ENCODE measurements at places on chromosomes 5 and 9.

DNA sequence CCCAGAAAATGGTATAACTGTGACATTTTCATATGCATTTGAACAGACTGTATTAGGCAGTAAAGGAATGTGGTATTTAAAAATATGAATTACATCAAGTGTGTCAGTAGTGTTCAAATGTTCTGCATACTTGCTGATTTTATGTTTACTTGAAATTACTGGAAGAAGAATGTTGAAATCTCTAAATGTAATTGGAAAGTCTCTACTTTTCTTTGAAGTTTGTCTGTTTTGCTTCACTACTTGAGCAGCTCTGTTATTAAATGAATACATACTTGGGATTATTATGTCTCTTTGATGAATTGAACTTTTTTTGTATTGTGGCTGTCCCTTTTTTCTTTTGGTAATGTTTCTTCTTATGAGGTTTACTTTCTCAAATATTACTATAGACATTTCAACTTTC, 205.6 kb downstream of the TAF11L14 start:
- DNase-seq = no peak

- DNase-seq = no peak
Measured at GRCh38 chr5:178372142-178372571, 139.6 kb upstream of the PHYKPL start.

DNA sequence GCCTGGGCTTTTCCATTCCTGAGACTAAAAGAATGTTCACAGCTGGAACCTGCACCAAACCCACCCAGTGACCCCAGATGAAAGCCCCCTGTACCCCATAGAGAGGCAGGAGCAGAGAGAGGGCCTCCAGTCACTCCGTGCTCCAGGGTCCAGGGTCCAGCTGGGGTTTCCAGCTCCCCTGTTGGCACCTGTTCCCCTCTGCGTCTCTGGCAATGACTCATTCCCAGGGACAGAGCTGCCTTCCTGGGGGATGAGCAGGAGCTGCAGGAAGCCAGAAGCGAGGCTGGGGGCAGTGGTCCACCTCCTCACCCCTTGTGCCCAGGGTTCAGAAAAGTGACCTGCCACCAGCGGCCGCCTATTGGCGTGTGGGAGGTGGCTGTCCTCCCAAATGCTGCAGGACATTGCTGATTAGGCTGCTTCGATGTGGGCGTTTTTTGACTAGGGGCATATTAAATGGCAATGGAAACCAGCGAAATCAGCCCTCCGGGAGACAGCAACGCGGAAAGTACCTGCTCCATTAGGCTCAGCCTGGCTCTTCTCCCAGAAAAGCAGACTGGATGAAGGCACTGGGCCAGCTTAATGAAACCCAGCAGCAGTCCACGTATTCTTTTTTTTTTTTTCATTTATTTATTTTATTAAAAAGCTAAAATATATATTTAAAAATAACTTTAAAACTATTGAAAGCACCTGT, 97.4 kb downstream of the DAP start:
- no peak for DNase-seq

DNA sequence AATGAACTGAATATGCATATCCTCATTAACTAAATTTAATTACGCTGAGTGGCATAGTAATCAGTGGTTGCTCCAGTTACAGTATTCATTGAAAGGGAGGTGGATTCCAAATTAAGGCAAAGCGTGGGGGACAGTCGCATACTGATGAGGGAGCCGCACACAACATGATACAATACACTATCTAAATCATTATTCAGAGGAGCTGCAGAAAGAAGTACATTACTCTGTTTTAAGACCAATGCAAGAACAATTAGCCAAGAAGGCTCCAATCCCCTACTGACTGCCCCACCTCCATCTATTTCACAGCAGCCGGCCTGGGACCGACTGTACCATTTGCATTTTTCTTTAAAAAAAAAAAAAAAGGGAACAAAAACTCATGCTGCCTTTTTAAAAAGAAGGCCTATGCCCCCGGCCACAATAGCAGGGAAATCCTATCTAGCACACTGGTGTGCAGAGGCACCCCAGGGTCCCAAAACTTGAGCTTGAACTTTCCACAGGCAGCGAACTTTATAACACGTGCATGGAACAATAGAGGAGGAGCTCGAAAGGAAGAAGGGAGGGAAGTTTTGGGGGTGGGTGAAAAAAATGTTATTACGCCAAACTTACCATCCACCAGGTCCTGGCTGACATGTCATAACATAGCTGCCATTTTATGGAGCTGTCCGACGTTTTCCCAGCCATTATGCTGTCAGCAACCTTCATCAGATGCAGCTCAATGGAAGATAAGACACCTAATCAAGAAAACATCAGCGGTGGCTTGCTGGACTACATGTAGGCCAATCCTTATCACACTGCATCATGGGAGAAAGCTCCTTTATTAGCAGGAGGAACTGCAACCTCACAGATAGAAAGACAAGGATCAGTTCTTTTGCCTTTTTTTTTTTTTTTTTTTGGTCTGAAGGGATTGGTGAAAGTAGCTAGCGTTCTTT, 161.6 kb downstream of the ZDHHC21 start:
- DNase-seq = no peak

GRCh38 chr9:38085308-38085707, 16.3 kb upstream of the SHB start:
- no peak for DNase-seq

Data from activated CD4-positive, alpha-beta T cell treated with anti-CD3 and anti-CD28 coated beads, Interleukin-2, amount 50 U/mL, for 4 hours (primary cell).